ENCODE measurements at places on chromosomes 13 and 19.
A peak's percentile ranks its signal among the peaks of the same experiment; 100 is the strongest.

DNA sequence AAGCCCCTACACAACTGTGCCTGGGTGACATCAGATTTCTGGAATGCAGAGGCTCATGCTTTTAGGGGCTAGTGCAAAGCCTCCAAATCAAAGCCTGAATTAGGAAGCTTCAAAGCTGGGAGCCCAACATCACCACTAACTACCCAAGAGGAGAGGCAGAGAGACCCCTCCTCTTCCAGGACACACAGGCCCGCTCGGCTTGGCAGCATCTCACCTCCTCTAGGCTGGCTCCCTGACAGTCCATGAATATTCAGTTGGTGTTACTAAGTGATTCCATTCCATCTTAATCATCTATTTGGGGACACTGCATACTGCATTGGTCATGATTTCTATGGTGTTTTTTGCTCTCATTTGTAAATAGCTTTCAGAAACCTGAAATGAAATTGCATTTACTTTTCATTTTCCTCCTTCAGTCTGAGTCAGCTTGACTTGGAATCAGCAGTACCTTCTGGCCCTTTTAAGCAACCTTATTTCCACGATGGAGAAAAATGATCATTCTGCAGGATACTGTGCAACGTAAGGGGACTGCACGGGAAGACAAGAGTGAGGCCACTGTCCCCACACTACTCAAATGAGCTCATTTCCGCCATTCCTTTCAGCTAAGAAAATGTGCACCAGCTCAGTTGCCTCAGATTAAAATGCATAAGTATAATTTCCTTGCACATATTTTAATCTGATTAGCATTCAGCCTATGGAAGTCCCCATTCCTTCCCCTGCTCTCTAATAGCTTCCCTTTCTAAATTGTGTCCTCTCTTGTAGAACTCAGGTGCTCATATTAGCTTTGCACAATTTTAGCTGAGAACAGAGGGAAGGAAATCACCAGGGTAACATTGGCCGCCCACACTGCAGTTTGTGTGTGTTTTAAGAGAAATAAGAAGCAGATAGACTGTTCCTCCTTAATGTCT, 219.9 kb downstream of the RFC3 start:
- no peak for DNase-seq

- DNase-seq: no peak
These were observed 141.4 kb downstream of the KCNRG start for GRCh38 chr13:50156561-50157127.

DNA sequence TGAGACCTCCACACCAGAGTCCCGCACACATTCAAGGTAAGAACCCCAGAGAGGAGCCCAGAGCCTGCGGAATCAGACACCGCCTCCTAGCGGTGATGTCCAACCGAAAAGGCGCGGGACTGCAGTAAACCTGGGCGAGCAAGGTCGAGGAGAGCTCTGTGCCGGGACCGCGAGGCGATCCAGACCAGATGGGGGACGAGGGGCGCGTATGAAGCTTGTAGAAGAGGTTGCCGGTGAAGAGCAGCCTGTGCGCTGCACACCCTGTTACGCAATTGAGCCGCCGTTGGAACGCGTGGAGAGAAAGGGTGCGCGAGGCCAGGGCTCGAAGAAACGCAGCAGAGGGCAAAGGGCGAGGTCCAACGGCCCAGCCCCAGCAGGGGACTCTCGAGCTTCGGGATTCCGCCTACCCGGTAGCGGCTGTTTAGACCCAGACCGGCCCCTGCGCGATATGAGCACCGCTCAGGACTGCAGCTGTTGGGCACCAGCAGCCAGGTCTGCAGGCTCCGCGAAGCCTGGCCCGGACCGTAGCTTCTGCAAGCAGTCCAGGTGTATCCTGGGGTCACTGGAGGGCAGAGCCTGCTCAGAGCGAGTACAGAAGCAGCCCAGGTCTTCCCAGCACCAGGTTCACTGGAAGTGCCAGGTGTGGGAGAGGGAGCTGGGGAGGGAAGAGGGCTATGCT, 65.9 kb upstream of the ZNF599 start:
- no peak for DNase-seq

DNA sequence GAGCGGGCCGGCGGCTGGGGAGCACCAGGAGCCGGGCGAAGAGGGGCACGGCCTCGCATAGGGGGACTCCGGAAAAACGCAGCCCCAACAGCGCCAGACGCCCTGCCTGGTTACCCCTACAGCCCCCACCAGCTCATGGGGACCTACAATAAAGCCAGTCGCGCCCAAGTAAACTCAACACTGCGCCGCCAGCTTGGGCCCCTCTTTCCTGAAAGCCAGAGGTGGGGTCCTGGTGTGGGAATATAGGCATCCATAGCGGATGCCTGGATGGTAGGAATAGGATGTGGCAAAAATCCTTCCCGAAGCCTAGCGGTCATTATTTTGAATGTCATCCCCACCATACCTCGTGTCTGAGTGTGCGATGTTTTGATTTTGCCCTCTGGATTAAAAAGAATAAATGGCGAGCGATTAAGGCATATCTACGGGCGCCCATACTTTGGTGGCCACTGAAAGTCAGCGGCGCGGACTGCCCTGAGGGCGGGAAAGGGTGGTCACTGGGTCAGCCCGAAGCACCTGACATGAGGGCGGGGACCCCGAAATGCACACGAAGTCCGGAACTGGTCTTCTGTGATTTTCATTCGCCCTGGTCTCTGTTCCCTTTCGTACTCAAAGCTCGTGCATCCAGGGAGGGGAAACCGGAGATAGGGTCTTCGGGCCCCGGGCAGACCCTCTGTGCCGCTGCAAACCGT, at the start of the genes NHLRC3 and PROSER1:
NHLRC3 (plus strand) TSS at position 577 of the 689 bp plus-strand sequence. CDS start 184 bp downstream, outside the sequence.
PROSER1 (minus strand) TSS at position 210 of the 689 bp plus-strand sequence. CDS start 847 bp downstream, outside the sequence.
- DNase-seq: peak; percentile 93

DNA sequence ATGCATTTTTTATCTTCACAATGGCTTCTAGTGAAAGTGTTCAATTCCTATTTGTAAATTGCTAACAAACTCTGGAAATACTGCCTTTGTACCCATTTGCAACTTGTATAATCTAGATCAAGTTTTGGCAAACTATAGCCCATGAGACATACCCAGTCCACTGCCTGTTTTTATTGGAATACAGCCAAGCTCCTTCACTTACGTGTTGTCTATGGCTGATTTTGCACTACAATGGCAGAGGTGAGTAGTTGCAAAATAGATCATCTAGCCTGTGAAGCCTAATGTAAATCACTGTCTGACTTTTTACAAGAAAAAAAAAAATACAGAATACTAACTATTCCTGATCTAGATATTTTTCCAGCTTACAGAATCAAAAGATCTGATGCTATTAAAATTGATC, 37.1 kb downstream of the DZIP1 start:
- DNase-seq: peak; percentile 1

GRCh38 chr13:81686877-81687276, 1346.0 kb upstream of the SPRY2 start:
- DNase-seq: no peak

DNA sequence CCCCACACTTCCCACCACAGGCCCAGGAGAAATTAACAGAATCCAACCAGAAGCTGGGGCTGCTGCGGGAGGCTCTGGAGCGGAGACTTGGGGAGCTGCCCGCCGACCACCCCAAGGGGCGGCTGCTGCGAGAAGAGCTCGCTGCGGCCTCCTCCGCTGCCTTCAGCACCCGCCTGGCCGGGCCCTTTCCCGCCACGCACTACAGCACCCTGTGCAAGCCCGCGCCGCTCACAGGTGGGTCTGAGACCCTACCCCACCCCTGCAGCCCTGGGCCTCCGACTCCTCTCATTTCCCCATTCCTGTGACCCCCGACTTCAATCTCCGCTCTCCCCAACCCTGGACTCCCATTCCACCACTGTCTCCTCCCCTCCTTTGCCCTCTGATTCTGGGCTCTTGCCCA, 17.8 kb downstream of the PKN1 start:
- DNase-seq: no peak

- no peak for DNase-seq
These were observed 1.3 kb downstream of the NECTIN2 start for GRCh38 chr19:44847144-44848035.

- peak; percentile 1 for DNase-seq
These were observed 1651.9 kb upstream of the MIR17HG start for GRCh38 chr13:89695343-89696257.

DNA sequence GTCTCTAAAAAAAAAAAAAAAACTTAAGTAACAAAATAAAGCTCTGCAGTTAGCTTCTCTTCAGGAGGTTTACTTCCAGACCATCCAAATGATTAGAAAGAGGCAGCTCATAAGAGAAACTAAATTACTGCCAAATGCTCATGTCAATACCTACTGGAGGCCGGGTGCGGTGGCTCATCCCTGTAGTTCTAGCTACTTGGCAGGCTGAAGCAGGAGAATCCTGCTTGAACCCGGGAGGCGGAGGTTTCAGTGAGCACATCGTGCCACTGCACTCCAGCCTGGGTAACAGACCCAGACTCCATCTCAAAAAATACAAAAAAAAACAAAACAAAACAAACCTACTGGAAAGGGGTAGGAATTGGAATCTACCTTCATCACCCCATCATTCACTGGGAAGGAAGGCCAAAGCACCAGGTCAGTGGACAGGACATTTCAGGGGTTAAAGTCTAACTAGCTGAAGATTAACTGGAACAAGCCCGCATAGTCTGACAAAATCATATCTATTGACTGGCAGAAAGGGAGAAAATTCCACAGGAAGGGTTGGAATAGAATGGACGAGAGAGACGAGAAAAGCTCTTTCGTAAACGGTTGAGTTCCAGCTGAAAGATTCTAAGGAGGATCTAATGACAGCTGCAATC, 1.3 kb downstream of the ZFP14 start:
- no peak for DNase-seq

DNA sequence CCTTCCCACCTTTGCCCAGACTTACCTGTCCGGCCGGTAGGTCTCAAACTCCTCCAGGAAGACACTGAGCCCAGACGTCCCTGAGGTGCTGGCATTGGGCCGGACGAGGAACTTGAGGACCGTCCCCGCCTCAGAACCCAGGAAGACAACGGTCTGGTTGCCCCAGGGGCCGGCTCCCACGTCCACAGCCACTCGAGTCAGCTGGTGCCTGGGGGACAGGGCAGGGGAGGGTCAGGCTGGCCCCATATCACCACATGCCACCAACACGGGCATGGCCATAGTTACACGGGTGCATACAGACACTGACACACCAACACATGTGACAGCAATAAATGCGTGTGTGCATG, 8.4 kb upstream of the LRG1 start:
- DNase-seq: no peak

DNA sequence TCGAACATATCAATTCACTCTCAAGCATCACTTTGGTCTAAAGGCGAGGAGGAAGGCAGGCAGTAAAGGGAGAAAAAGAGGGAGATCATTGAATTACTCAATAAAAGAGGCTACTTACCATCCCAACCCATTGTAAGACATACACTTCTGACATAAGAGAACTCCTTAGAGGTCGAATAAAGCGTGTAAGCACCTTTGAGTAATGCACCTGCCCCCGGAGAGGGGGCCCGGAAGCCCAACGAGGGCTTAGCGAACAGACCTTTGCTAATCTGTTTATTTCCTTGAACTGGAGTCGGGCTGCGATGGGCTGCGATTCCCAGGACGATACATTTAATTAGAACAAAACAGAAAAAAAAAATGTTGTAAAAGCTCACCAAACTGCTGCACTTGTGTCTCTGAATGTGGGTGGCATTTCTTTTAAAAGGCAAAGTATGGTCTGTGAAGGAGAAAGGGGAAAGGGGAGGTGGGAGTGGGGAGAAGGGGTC, 3.0 kb downstream of the ZC3H4 start:
- no peak for DNase-seq

- no peak for DNase-seq
These were observed 41.8 kb downstream of the RFC3 start for GRCh38 chr13:33859691-33860303.

DNA sequence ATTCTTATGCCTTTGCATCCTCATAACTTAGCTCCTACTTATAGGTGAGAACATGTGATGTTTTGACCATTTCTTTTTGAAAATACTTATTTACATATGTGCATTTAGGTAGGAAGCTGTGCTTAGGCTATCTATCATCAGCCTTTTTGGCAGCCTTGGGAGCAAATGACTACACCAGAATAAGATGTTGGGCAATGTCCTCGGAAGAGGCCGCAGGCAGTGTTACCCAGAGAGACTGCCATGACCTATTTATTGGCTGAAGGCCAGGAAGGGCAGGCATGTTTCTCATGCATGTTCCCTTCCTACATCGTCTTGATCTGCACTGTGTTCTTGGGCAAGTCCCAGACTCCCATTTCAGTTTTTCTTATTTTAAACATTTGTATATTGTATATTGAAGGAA, 122.3 kb downstream of the B3GLCT start:
- no peak for DNase-seq

DNA sequence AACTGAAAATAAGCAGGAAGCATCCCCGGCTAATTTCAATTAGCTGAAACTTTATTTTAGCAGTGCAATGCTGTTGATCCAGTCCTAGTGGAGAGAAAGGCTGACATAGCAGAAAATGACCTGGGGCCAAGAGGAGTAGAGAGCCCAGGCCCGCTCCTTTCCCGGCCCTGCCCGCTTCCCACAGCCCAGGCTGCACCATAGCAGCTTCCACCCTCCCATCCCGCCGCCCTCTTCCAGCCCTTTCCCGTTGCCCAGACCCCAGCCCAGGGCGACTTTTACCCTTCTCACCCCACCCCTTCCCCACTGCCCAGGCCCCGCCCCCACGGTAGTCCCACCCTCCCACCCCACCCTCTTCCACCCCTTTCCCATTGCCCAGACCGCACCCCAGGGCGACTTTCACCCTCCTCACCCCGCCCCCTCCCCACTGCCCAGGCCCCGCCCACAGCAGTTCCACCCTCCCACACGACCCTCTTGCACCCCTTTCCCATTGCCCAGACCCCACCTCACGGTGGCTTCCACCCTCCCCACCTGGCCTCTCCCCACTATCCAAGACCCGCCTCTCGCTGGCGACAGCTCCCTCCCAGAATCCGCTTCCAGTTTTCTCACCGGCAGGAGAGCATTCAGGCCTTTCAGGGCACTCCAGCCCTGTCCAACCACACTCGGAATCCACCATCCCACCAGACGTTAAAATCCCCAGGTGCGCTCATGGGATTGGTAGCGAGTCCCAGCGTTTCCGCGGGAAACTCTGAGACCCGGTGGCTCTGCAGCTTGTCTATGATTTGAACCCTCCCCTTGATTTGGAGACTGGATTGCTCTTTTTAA, 8.3 kb downstream of the ZNF160 start:
- DNase-seq: no peak

DNA sequence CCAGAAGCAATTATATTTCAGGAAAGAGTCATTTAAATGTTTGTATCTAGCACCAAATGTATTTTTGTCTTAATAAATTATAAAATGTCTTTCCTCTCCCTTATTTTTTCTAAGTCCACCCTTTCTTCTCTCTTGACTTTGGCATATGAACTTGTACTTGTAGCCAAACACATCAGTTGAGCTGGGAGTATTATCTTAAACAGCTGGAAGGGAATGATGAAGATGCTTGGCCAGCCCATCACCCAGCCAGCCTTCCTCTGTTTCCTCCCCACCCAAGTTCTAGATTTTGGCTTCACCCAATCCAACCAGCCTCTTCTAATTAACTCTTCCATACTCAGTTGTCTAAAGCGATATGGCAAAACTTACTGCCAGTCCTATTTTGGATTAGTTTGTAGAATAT, 272.5 kb downstream of the ENOX1 start:
- no peak for DNase-seq

DNA sequence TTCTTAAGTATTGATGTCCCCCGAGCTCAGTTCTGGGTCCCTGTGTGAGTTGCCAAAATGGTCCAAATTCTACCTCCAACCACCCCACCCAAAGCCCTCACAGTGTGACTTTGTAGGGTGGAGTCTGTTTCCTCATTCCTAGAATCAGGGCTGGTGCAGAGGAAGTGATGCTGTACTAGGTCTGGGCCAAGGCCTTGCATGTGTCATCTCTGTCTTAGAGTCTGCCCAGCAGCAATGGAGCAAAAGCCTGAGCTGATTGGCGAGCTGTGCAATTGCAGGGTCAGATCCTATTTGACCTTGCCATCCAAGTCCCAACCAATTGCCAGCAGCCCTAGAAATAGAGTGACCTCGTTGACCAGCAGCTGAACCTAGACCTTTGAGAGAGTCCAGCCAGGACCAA, 97.0 kb upstream of the ANKRD10 start:
- DNase-seq: no peak

All from NCI-H446 (cell line).